ENCODE measurements at places on chromosomes 4 and X.

DNA sequence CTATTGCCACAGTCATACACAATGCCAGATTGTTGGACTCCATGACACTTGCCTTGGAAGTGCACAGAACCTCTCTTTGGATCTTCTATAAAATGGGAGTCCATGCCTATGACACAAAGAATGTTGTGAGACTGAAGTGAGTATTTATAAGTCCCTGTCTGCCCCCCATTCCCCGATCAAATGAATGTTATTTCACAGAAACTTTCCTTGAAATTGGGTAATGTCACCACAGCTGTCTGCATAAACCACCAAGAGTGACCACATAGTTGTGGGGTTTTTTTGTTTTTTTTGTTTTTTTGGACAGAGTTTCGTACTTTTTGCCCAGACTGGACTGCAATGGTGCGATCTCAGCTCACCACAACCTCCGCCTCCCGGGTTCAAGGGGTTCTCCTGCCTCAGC is 27.1 kb upstream of the REST start:
- no peak for DNase-seq

- DNase-seq = no peak
Measured at GRCh38 chr4:127251423-127251822, 381.3 kb upstream of the INTU start.

GRCh38 chrX:74931214-74931613 is 6.0 kb upstream of the NEXMIF start:
- no peak for DNase-seq

- no peak for DNase-seq
Measured at GRCh38 chr4:33400504-33400903, 2680.3 kb downstream of the PCDH7 start.

DNA sequence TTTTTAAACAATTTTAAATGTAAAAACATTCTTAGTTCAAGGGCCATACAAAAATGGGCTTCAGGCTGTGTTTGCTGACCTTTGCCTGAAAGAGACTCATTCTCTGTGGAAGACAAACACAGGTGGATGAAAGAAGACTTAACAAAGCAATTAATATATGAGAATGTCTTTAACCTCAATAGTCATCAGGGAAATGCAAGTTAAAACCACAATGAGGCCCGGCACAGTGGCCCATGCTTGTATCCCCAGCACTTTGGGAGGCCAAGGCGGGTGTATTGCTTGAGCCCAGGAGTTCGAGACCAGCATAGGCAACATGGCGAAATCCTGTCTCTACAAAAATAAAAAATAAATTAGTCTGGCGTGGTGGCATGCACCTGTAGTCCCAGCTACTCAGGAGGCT is 7.1 kb upstream of the SMARCA1 start:
- DNase-seq = no peak

- no peak for DNase-seq
Measured at GRCh38 chr4:9825049-9825448, 43.6 kb downstream of the DRD5 start.

GRCh38 chrX:103151799-103152198 is 58.9 kb upstream of the NXF3 start:
- no peak for DNase-seq

- no peak for DNase-seq
Measured at GRCh38 chr4:181312066-181312465, 931.1 kb upstream of the TENM3 start.

GRCh38 chr4:168536448-168536847 is 39.6 kb downstream of the PALLD start:
- DNase-seq = no peak

GRCh38 chrX:16771483-16772398 is 14.5 kb upstream of the TXLNG start:
- peak; percentile 71 for DNase-seq

- no peak for DNase-seq
Measured at GRCh38 chr4:44235897-44236296, 212.7 kb downstream of the KCTD8 start.

DNA sequence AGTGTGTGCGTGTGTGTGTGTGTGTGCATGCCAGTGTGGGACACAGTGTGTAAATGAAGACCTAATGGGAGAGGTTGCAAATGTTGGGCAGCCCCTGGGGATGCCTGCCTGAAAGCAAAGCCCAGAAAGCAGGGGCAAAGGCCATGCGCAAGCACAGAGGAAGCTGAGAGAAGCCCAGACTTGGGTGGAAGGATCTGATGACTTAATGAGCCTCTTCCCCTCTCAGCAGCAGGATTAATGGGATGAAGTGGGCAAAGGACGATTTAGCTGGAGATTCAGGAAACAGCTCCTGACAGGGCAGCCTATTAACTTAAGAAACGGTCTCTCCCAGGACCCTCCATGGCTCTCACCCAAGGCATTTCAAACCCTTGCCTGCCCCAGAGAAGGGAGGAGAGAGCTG is 107.3 kb downstream of the EFNB1 start:
- no peak for DNase-seq

DNA sequence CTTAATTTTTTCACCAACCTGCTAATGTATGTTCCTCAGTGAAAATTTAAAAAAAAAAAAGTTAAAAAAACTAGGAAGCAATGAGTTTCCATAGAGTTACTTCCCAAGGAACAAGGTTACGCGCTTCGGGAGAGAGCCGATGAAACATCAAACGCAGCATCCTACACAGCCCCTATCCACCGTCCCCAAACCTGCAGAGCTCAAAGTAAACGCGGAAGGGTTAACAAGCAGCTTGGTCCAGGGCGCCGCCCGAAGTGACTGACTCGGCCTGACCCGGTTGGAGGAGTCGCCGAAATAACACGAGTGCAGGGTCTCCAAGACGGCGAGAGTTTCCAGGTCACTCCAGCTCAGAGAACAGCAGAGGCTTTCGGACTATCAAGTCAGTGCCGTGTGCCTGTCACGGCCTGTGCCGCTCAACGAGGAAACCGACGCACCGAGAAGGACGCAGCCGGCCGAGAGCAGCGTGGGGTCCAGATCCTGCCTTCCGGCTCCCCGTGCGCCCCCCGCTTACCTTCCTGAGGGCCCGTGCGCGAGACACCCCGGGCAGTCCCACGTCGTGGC is 512 bp downstream of the NOP14 start:
- no peak for DNase-seq

DNA sequence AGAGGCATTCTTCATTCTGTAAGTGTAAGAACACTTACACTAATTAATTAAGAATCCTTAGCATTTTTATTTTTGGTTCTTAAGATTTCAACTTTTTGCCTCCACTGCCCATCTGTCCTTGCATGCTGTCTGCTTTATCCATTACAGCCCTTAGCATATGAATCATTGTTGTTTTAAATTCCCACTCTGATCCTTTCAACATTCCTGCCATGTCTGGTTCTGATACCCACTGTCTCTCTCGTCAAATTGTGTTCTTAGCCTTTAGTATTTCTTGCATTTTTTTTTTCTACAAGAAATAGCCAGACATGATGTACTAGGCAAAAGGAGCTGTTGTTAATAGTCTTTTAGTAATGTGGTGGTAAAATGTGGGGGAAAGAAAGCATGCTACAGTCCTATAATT is 1360.0 kb downstream of the TECRL start:
- no peak for DNase-seq

DNA sequence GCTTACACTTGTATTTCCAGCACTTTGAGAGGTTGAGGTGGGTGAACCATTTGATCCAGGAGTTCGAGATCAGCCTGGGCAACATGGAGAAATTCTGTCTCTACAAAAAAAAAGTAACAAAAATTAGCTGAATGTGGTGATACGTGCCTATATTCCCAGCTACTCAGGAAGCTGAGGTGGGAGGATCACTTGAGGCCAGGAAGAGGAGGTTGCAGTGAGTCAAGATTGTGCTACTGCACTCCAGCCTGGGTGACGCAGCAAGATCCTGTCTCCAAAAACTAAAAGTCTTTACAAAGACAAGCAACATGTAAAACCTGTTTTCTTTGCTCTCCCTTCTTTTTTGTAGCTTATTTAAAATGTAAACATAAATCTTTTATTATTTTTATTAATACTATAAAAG is 1156.1 kb downstream of the FAT4 start:
- DNase-seq = peak; percentile 1

- no peak for DNase-seq
Measured at GRCh38 chrX:105823092-105823455, 735 bp downstream of the NRK start.

DNA sequence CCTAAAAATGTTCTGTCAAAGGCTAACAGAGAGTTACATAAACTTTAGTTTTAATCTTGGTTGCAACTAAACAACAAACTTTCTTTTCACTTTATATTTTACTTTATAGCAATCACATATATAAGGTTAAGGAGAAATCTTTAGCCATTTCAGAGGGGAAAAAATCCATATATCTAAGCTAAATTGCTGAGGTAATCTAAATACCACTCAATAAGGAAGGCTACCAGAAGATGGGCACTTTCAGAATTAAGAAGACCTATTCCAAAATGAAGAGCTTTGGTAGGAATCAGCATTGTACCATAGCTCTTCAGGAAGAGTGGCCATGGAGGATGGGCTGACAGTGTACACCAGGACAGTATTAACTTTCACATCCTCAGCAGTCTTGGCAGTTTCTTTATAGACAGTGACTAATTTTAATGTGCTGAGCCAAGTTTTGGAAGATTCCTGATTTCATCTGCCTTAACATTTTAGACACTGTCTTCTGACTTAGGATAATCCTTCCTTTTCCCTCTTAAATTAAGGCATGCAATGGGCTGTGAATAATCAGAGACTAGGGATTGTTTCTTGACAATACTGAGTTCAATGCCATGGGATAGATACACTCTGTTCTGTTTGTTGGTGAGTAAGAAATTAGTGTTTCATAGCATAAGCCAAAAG is 7.1 kb downstream of the FAT4 start:
- peak; percentile 8 for DNase-seq

GRCh38 chr4:25258980-25259578 is 25.2 kb downstream of the PI4K2B start:
- peak; percentile 53 for DNase-seq

GRCh38 chrX:39397561-39398199 is 596.4 kb downstream of the MID1IP1 start:
- no peak for DNase-seq

GRCh38 chr4:44638091-44638490 is 13.3 kb downstream of the YIPF7 start:
- DNase-seq = no peak

- DNase-seq = no peak
Measured at GRCh38 chr4:158929939-158930638, 161.3 kb downstream of the FNIP2 start.

- DNase-seq = no peak
Measured at GRCh38 chr4:152946446-152946845, 10.3 kb downstream of the FHDC1 start.

DNA sequence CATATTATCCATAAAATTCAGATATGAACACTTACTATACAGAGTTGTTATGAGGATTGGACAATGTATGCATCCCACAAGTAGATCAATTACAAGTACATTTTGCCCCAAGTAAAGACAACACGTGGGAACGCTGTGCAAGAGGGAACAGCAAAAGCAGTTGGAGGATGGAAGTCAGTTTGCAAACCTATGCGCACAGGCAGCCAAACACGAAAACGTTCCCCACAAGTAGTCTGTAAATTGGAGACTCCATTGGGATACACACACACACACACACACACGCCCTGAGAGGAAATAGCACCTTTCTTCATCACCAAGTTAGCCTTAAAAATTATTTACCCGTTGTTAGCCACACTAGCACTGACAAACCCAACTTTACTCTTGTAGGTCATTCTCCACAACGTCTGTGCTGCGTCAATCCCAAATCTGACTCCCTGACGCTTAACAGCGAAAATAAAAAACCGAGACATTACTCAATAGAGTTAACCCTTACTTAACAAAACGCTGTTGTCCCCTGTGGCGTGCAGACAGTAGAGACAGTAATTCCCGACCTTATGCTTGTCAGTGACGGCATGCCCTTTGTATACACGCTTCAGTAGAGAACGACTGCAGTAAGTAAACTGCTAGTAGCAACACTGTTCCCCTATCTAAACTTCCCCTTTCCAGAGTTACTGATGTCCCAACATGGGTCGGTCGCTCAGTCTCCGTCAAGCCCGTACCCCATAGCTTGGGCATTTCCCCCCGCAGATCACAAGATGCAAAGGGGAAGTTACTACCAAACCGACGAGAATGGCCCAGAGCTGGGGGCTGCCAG is 730 bp downstream of the MANBA start:
- peak; percentile 9 for DNase-seq

GRCh38 chr4:25900310-25900709 is 13.7 kb upstream of the SMIM20 start:
- no peak for DNase-seq

DNA sequence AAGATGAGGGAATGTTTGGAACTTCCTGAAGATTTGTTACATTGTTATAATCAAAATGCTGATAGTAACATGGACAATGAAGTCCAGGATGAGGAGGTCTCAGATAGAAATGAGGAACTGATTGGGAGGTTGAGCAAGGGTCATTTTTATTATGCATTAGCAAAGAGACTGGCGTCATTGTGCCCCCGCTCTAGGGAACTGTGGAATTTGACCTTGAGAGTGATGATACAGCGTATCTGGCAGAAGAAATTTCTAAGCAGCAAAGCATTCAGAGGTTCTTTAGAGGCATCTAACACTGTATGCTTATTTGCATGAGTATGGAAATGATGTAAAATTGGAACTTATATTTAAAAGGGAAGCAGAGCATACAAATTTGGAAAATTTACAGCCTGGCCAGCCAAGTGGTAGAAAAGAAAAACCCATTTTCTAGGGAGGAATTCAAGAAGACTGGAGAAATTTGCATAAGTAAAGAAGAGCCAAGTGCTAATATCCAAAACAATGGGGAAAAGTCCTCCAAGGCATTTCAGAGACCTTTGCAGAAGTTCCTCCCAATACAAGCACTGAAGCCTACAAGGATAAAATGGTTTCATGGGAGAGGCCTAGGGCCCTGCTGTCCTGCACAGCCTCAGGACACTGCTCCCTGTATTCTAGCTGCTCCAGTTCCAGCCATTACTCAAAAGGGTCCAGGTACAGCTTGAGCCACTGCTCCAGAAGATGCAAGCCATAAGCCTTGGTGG is 483.0 kb upstream of the NDST4 start:
- DNase-seq = no peak

DNA sequence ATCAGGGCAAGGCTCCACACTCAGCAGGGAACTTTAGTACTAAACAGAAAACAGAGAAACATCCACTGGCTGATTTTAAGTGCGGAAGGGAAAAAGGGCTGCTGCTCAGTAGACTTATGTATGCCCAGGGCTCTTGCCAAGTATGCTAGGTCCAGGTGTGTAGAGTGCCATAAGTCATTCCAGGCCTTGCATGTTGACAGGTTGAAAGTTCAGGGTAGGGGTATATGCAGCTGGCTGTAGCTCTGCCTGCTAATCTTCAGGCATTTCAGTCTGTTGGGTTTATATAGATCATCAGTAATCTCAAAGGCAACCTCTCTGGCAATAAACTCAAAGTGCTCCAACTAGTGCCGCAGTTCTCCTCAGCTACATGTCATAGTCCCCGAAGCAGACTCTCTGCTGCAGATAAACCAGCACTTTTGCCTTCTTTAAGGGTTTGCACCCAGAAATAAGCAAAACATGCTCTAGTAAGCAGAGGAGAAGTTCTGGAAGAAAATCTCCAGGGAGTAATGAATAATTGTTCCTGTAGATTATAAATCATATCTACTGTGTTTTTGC is 134.9 kb upstream of the GRIA3 start:
- no peak for DNase-seq

DNA sequence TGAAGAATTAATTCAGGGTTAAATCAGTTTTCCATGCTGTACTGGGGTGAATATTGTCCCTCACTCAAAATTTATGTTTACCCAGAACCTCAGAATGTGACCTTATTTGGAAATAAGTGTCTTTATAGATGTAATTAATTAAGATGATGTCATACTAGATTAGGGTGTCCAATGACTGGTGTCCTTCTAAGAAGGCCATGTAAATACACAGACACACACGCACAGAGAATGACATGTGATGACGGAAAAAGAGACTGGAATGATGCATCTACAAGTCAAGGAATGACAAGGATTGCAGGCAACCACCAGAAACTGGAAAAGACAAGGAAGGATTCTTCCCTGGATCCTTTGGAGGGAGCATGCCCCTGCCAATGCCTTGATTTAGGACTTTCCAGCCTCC is 84.6 kb upstream of the GPR34 start:
- no peak for DNase-seq

Measured in Daoy (cell line).